Activated CD8-positive, alpha-beta T cell treated with anti-CD3 and anti-CD28 coated beads, Interleukin-2, amount 10 ng/mL, durations not matched to agents 7 days and 5 days (primary cell): ENCODE measurements at places on chromosomes 3 and 15.

DNA sequence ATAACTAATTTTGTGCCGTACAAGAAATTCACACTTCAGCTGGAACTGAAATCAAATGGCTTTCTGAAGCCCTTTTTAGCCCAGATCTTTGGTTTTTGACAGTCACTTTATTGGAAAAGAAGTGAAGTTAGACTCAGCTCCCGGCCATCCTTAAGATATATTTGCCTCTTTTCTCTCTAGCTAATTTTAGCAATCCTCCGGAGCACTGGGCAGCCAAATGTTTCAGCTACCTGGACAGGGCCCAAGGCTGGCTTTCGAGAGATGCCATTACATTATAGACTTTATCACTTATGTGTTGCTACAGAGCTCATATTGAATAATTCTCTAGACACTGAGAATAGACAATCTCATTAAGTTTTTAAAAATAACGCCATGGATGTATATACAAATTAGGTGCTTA is 28.5 kb upstream of the RPL39L start:
- DNase-seq, result no peak

DNA sequence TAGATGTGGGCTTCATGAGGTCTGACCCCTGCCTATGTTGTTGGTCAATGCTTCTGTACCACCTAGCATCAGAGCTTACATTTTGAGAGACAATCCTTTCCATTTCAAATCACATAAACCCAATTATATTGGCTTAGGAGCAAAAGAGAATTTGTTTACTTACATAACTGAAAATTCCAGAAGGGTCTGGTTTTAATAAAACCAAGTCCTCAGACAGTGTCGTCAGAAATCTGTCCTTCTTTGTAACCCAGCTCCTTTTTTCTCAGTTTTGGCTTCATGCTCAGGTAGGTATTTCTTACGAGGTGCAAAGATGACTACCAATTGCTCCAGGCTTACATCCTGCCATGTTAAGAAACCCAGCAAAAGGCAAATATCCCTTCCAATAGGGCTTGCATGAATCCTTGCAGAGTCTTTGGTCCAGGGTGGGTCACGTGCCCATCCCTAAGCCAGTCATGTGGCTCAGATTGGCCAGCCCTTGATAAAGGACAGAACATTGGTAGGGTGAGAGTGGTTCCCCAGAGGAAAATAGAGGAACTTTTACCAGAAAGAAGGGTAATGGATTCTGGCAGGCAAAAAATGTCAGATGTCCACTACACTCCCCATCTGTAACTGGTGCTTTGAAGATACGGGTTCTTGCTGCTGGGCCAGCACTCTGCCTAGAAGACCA is 50.2 kb upstream of the VILL start:
- DNase-seq, result no peak

- no peak for DNase-seq
These were observed 168.0 kb upstream of the MLF1 start for GRCh38 chr3:158403013-158403412.

GRCh38 chr3:142866841-142867631 is 21.8 kb downstream of the PCOLCE2 start:
- DNase-seq, result no peak

DNA sequence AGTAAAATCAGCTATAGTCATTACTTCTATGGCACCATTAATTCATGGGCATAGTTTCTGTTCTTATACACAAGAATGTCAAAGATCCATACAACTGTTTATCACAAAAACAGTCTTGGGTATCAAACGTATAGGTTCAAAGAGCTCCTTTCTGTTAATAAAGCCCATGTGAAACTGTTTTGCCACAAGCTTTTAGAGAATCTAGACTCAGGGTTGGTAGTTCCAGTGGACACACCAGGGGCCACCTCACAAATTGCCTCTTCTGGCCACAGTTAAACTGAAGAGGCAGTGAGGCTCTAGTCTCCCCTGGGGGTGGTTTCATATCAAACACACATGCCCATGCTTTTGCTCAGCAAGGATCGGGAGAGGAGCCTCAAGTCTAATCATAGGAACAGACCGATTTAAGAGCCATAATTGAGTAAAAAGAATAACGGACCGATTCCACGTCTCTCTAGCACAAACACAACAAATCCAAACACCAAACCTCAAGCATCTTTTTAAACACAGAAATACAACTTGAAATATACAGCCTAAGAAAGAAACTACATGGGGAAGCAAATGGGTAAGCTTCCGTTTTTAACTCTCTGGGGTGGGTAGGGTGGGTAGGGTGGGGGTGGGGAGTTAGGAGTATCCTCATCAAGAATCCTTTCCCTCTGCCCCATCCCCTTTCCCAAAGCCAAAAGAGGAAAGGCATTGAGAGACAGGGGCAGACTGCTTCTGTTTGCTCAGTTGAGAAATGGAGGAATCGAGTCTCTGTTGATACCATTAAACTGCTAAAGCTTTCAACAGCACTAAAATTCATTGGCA is 443.3 kb downstream of the MAGI1 start:
- no peak for DNase-seq

DNA sequence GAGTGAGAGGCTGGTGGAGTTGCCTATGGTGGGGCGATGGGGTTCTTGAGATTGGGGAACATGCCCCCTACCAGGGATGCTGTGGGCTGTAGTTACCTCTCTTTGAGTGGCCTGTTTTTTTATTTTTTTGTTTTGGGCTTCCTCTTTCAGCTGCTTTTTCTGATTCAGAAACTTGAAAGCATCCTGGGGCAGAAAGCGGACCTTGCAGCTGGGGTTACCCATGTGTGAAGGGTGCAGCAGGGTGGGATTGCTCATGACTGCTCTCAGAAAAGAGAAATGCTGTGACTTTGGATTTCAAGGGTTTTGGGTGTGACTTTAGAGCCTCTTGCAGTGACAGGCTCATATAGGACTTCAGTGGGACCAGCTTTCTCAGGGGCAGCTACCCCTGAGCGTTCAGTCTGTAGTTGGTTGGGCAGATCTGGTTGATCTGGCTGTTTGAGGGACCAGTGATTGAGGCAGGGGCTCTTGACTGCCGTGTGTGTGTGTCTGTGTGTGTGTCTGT is 1.8 kb downstream of the LIMD1 start:
- peak; percentile 35 for DNase-seq

- DNase-seq, result no peak
These were observed 102.4 kb downstream of the FMN1 start for GRCh38 chr15:33091983-33092693.

- peak; percentile 44 for DNase-seq
These were observed 897 bp downstream of the RAD54L2 start for GRCh38 chr3:51539291-51539941.

DNA sequence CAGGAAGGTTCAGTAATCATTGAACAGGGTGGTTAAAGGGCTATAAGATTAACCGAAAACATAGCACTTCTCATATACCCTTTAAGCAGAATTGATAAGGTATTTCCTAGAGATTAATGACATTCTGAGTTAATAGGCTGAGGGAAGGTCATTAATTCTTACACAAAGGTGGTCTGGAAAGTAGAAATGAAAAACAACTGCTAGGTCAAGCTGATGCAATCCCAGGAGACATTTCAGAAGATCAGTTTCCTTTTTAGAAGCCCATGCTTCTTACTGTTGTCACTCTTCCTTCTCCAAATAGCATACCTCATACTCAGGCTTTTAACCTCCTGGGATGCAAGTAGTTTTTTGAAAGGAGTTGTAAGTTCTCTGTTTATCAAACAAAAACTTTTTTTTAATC is 8.8 kb downstream of the FILIP1L start:
- DNase-seq, result no peak

DNA sequence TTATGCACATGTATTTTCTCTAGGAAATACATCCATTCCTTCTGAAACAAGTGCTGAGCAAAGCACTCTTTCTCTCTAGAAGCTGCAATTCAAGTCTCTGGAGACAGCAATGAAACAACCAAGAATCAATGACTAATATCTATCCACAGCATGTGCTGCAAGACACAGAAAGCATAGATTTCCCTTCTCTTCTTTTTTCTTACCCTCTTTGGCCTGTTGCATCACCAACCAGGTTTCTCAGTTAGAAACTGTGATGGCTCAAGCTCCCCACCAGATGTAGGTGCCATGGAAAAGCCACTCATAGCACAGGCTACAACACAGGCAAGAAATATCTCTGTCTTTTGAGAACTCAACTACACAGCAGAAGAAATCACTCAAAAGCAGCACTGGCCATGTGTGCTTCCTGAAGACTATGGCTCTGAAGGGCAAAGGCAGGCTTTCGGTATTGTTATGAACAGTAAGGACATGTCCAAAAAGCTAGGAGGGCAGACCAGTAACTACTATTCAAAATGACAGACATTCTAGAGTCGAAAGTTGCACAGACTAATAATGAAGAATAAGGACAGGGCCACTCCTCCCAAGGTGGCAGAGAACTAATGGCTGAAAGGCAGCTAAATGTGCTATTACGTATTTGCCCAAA is 15.5 kb downstream of the ZDHHC3 start:
- DNase-seq, result no peak

GRCh38 chr3:180175572-180175971 is 138.8 kb upstream of the PEX5L start:
- no peak for DNase-seq

DNA sequence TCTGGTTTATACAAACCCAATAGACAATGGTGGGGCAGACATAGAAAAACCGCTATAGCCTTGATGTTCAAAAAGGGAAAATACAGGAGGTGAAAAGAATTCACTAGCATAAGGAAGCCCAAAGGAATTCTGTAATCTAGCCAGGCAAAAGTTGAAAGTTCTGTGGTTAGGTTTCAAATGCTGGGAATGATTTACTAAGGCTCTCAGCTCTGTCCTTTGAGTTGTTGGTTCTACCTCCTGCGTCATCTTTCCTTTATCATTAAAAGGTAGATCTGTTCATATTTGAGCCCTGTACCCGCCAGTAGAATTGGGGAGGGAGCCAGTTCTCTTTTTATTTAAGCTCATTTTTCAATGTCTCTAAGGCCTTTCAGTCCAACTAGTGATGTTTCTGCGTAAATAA is 866.5 kb downstream of the IGSF11 start:
- no peak for DNase-seq

GRCh38 chr15:66963710-66964109 is 101.7 kb upstream of the SMAD3 start:
- DNase-seq, result no peak

- no peak for DNase-seq
These were observed 104.8 kb downstream of the ETFA start for GRCh38 chr15:76206325-76206976.

GRCh38 chr15:75149867-75150709 is 51.6 kb upstream of the C15orf39 start:
- no peak for DNase-seq

DNA sequence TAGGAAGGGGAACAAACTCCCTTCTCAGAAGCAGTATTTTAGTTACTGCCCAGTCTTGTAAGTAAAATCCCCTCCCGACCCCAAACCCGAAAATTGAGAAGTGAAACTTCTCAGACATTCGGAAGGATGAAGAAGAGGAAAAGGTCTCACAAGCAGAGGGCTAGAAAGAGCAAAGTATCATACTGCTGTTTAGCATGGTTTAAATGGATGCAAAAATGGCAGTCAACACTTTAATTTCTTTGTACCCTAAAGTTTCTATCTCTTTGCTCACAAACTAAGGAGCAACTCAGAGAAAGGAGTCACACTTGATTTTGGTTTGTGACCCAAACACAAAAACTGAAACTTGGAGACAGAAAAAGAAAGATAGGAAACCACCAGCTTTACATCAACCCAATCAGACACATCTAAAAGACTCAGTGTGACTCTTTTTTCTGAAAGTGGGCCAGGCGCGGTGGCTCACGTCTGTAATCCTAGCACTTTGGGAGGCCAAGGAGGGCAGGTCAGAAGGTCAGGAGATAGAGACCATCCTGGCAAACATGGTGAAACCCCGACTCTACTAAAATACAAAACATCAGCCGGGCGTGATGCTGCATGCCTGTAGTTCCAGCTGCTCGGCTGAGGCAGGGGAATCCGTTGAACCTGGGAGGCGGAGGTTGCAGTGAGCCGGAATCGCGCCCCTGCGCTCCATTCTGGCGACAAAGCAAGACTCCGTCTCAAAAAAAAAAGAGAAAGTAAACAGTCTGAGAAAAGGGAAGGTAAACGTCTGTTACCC is 63.2 kb upstream of the ATP11B start:
- DNase-seq, result peak; percentile 17

DNA sequence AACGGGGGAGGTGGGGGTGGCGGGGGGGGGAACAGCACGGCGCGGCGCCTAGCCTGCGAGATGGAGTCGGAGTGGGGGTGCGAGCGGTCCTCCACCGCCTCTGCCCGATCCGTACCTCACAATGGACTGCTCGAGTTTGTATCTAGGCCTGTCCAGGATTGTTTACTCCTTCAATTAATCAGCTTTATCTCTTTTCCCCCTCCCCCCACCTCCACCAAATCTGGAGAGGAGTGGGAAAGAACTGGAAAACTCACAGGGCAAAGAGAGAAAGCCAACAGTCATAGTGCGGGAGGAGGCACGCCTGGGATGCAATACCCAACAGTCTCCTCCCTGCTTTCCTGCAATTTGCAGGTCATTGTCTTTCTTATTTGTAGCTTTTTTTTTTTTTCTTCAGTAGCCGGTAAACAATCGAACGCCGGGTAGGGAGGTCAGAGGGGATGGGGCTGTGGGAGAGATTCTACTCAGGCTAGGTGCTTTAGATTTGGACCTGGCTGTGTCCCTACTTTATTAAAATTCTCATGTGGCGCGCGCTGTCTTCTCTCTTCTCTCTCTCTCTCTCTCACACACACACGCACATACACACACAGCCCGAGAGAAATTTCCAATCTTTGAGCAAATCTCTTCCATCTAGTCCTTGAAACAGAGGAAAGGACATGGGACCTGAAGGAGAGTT is 6.9 kb upstream of the MEIS2 start:
- DNase-seq, result no peak

GRCh38 chr15:77064063-77064462 is 6.8 kb downstream of the TSPAN3 start:
- no peak for DNase-seq

- no peak for DNase-seq
These were observed 10.3 kb upstream of the MUSTN1 start for GRCh38 chr3:52845157-52845556.

DNA sequence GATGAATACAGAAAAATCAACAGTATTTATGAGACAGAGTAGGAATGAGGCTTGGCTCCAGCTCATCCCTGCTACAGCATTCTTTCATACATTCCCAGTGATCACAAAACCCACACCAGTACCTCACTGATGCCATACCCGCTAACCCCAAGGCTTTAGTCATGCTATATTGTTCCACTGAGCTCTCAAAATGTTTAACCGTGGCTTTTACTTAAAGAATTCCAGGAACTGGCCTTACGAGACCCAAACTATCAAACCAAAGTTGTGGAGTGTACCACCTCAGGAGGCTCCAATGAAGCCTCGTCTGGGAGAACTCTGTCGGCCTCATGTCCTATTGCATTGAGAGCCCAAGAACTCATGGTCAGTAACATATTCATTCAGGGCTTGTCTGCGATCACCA is 278.9 kb downstream of the ULK4 start:
- DNase-seq, result no peak

GRCh38 chr3:65605876-65606432 is 432.8 kb downstream of the MAGI1 start:
- no peak for DNase-seq

DNA sequence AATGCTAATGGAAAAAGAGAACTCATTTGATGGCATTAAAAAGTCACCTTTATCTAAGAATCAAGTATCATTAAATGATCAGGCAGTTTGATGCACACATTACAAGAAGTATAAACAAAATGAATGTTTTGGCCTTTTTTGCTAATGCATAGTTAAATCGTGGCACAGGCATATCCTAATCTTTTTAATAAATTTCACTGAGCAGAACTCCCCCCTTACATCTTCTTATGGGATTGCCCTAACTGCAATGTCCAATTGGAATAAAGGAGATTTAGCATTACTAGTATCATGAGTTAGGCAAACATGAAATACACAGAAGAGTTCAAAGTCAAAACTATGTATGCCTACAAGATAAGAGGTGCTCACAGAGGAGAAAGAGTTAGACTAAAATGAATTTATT is 32.7 kb downstream of the USF3 start:
- no peak for DNase-seq

- DNase-seq, result no peak
These were observed 505.0 kb upstream of the THBS1 start for GRCh38 chr15:39075756-39076341.
